ENCODE measurements at places on chromosomes 1 and 21.

DNA sequence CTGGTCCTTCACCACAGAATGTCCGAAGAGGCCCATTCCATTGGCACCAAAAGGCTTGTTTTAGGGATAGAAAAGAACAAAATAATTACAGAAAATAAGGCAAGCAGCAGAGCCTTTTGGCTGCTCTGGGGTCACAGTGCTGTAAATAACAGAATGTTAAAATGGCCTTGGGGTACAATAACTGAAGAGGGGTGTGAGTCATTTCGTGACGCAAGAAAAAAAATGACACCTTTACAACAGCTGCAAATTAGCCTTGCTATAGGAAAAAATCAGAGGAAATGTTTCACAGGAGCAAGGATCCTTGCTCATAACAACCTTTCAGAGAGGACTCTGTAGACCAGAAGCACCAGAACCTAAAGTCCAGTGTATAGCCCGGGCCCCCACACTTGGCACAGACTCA is 483.4 kb downstream of the OMA1 start:
- no peak for DNase-seq

GRCh38 chr21:16002874-16003466 is 273.2 kb downstream of the USP25 start:
- no peak for DNase-seq

DNA sequence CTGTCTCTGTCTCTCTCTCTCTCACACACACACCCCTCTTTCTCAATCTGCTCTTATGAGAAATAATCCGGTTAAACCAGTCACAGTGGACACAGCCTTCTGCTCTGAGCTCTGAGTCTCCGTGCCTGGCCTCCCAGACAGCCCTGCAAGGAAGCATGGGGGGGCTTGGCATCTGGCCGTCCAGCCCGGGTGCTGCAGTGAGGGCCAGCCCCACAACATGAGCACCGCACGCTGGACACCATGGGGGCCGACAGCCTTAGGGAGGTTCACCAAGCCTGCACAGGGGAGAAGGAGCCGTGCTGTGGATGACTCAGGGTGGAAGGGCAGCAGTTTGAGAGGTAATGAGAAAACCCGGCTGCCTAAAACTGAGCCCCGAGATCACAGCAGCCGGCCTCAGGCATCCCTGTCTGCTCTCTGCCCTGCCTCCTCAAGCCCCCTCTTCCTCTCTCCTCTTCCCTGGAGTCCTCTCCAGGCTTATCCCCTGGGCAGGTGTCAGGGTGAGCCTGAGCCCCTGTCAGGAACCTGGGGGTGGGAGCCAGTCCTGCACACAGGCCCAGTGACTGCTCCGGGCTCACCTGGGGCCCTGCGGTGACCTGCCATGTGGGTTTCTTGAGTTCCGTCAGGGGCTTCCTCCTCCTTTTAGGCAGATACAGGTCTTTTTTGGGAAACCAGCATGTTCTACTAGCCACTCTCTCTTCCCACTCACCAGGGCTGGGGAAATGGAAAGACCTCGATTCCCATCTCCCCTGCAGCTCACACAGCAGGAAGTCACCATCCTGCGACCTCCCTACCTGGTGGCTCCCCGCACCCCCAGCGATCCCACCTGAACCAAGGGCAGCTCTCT is 92.8 kb downstream of the ITPKB start:
- peak; percentile 45 for DNase-seq

GRCh38 chr1:203985044-203985443 is 87.9 kb upstream of the SOX13 start:
- DNase-seq = no peak

- no peak for DNase-seq
Measured at GRCh38 chr1:82921759-82922158, 1077.2 kb downstream of the TTLL7 start.

DNA sequence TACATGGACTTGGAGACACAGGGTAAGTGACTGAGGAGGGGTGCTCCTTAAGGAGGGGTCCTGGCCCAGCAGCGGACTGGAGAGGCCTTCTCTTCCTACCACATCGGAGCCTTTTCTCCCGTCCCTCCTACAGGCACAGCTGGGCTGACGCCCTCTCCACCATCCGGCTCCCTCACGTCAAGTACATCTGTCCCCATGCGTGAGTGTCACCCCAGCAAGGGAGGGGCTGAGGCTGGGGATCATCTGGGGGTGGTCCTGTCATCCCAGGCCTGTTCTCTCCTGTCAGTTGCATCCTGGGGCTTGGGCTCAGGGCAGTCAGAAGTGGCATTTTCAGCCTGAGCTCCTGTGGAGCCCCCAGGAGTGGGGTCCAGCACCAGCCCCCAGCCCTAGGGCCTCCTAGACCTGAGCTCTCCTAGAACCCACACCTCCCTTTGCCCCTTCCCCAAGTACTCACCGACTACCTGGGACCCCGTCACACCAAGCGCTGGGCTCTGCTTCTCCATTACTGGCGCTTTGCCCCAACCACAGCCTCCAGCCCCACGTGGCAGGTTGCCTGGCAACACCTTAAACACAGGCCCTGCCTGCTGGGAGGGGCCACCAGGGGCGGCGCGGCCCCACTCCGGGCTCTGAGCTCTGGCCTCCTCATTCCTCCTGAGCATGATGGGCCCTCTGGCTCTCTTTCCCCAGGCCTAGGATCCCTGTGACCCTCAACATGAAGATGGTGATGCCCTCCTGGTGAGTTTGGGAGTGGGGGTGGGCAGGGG is 2.3 kb downstream of the LYPLA2 start:
- DNase-seq = peak; percentile 64
